ENCODE measurements at places on chromosomes 1 and 21.

DNA sequence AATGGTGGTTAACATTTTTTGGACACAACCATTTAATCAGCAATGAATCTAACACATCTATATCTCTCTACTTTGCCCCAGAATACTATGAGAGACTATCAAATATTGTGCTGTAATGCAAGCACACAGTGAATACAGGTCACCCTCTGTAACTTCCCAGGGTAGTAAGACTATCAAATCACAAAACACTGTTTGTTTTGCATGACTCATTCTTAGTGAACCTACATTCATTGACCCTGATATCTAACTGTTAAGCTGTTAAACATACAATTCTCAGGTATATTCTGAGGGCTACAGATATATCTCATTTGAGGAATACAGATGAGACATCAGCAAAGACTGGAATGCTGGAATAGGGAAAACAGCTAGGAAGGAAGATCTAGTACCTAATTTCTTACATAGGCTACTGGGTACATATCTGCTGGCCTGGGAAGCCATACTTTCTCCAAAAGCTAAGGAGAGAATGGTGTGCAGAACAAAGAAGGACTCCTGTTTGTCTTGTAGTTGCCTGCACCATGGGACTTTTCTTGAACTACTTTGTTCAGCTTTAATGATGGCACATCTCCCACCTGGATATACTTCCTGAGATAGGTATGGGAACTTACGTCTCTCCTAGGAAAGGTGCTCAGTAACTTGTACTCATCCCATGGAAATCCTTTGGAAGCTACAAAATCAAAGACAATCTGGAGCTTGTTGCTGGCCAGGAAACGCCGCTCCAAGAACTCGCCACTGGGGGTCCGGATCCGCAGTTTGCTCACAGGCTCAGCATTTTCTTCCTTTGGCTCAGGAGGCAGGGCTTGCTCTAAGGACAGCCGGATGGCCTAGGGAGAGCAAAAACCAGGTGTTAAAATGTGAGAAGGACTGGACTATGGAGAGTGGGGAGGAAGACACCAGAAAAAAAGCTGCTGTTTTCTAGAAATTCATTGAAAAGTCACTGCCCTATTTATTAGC, 51.9 kb upstream of the DMRTA2 start:
- DNase-seq, result no peak

DNA sequence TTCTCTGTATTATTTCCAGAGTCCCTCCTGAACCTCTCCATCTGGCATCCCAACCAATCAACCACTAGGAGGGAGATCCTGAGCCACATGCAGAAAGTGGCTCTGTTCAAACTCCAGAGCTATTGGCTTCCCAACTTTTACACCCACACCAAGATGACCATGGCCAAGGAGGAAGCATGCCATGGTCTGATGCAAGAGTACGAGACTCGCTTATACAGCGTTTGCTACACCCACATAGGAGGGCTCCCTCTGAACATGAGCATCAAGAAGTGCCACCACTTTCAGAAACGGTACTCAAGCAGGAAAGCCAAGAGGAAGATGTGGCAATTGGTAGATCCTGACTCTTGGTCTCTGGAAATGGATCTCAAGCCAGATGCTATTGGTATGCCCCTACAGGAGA, 23.6 kb downstream of the RGSL1 start:
- no peak for DNase-seq

GRCh38 chr1:245121523-245121922, 33.3 kb upstream of the KIF26B start:
- no peak for DNase-seq

GRCh38 chr1:41626616-41627375, 142.3 kb upstream of the EDN2 start:
- no peak for DNase-seq

GRCh38 chr1:207579436-207579799, 65.5 kb upstream of the CR1L start:
- no peak for DNase-seq

GRCh38 chr1:196393282-196393681, 215.0 kb downstream of the KCNT2 start:
- no peak for DNase-seq

DNA sequence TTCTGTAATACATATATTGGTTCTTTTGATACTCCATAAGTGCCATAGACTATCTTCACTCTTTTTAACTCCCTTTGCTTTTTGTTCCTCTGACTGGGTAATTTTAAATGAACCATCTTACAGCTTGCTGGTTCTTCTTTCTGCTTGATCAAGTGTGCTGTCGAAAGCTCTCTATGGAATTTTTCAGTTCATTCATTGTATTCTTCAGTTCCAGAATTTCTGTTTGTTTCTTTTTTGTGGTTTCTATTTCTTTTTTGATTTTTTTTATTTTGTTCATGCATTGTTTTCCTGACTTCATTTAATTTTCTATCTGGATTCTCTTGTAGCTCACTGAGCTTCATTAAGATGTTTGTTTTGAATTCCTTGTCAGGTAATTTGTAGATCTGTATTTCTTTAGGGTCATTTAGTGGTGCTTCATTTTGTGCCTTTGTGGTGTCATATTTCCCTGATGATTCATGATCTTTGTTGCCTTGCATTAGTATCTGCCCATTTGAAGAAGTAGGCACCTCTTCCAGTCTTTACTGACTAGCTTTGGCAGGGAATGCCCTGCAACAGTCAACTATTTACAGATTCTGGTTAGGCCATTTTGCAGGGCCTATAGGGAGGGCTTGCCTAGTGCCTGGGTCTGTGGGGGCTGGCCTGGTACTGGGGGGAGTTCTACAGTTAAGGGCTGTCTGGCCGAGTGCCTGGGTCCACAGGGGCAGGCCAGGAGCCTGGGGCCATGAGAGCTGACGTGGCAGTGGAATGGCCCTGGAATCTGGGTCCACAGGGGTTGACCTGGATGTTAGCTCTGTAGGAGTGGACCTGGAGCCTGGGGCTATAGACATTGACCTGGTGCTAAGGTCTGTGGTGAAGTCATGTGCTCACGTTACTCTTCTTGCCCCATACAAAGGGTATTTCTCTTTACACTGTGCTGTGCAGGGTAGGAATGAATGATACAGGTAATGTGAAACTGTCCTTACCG, 89.7 kb downstream of the MAGI3 start:
- no peak for DNase-seq

- no peak for DNase-seq
Observed at GRCh38 chr1:22500058-22500457, 48.4 kb downstream of the ZBTB40 start.

- no peak for DNase-seq
Observed at GRCh38 chr1:16396591-16396990, 29.5 kb downstream of the SZRD1 start.

- no peak for DNase-seq
Observed at GRCh38 chr21:25986928-25987327, 183.6 kb downstream of the APP start.

DNA sequence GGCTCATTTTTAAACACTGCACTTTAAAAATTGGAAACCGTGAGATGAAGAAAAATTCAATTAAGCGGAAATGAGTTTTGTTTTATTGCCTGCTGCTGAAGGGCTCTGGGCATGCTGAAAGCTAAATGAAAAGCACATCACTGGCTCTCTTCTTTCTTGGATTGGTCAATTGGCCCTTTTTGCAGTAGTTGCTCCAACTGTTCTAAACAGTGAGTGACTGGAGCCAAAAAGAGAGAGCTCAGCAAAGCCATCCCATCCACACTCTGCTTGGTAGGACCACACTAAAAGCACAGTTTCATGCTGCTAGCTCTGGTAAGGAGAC, 48.1 kb downstream of the LHX4 start:
- DNase-seq, result no peak

- DNase-seq, result no peak
Observed at GRCh38 chr1:191615101-191615821, 543.0 kb upstream of the RGS18 start.

All from effector CD4-positive, alpha-beta T cell (primary cell).